ENCODE measurements at places on chromosomes 12 and 14.

- no peak for DNase-seq
These were observed 44.1 kb downstream of the PITPNM2 start for GRCh38 chr12:123106640-123107359.

DNA sequence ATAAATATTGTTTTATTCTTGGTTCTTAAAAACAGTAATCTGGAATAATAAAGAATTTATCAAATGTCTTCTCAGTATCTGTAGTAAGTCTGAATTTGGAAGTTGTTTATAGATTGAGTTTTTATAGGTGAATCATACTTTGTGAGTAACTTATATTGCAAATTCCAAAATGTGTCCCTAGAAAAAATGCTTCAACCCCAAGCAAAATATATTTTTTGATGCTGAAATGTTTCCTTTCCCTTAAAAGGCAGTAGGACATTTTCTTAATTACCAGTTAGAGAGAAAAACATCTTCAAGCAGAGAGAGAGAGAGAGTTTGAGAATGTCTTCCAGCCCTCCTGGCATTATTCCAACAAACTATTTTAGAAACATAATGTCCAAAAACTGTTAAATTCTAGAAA lies 37.9 kb downstream of the PELI2 start:
- no peak for DNase-seq

GRCh38 chr12:32445356-32445755 lies 46.0 kb downstream of the FGD4 start:
- no peak for DNase-seq

GRCh38 chr14:90605430-90605829 lies 208.6 kb downstream of the CALM1 start:
- no peak for DNase-seq

GRCh38 chr12:4649358-4649661 lies 396 bp downstream of the NDUFA9 start:
- no peak for DNase-seq

Data from stimulated activated CD4-positive, alpha-beta T cell treated with anti-CD3 and anti-CD28 coated beads, TNF-alpha, amount 100 ng/mL, for 48 hours (primary cell).